Cortex of kidney (tissue), 1 donor: ENCODE measurements at places on chromosomes 16 and 17.

DNA sequence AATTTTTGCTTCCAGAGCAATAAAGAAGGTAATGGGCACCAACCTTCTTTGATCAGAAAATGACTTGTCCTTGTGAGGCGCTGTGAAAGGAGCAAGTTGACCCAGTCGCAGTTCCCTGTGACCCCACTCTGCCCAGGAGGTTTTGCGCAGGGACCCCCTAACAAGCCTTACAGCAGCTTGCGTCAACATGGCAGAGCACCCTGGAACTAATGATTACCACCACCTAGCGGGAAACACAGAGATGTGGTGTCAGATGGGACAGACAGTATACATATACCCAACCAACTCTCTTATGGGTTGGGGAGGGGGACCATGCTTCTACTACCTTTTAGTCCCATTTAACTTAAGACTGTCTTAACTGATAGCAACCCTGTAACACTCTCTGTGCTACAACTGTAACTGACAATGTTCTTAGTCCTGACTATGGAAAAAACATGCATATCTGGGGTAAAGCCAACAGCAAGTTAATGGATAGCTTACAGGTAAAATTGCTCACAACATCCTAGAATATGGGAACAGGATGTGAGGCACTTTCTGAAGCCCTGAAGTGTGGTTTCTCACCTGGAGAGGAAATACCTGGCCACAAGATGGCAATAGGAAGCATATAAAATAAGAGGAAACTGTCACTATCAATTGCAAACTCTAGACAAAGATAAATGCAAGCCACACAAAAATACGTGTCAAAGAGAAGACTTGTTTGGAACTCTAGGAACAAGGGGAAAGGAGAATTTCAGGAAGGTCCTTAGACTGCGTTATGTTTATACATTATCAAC, 3.0 kb downstream of the KARS1 start:
- no peak for DNase-seq

DNA sequence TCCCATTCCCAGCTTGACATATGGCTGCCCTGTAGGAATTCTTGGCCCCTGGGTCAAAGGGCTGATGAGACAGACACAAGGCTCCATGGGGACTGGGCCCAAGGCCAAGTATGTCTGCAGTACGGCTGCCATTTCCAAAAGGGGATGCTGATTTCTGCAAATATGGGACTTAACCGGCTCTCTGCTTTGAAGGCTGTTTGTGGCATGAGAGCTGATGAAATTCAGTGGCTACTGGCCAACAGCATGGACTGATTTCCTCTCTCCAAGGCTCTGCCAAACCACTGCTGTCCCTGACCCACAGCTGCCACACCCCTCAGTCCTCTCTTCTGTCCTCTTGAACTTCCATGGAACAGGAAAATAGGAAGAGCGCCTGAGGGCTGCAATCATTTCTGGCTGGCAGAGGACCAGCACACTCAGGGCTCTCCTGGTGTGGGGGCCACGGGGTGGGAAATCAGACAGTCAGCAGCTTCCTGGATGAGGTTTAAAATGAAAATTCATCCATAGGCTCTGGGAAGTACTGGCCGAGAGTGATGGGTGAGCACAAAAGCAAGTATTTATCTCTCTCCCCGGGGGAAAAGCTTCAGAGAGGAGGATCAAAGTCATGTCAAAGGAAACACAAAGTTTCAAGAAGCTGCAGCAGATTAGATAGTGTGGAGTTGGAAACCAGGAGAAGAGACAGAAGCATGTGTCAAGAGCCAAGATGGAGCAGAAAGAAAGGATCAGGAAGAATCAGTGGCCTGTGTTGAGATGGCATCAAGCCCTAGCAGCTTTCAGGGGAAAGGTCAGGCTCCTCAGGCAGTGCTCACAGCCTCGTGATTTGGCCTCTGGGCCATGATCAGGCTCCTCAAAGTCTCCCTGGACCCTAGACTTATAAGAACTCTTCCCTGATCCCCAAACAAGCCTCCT, 64.1 kb upstream of the SREBF1 start:
- no peak for DNase-seq

GRCh38 chr17:61385577-61386236, 13.9 kb upstream of the TBX2 start:
- DNase-seq, result no peak

DNA sequence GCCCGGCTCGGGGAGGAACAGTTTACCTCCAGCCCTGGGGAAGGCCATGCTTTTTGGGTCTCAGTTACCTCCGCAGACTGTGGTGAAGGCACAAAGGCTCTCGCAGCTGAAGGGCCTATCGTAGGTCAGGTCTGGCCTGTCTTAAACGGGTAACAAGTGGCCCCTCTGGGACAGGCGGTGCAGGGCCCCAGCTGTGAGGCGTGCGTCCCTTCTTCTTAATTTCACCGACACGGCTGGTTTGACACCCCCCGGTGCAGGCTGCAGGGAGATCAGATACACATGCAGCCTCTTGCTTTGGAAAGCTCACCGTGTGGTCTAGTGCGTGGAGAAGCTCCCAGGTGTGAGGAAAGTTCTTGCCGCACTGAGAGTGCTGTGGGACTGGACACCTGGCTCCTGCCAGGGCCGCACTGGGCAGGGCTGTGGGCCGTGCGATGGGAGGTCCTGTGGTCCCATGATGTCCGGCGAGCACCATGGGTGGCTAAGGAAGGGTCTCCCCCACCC, 162.4 kb downstream of the BANP start:
- no peak for DNase-seq

DNA sequence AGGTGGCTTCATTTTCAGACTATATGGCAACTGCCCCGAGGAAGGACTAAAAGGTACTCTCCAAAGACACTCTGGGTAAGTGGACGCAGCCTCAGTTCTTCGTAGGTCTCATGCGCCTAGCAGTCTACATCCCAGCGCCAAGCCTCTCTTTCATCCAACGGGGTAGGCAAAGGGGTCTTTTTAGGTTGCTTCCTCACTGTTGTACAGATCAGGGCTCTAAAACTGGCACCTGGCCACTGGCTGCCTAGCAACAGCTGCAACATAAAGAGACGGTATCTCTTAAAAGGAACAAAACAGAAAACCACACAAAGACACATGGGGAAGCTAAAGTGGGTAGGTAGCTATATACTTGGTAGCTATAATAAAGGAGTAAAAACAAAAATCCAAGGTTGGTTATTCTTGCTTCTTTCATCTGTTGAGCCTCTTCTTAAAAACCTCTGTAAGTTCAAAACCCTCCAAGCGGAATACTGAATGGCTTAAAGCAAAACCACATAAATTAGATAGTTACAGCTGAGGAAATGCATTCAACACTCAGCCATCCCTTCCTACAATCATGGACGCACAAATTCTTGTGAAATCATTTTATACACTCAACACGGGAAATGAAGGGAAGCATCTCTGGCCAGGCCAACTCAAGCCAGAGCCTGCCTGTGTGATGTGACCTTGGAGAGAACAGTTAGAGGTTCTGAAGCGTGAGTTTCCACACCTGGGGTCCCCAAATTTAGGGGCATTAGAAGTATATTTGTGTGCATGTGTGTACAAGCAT, 22.7 kb downstream of the CYTH1 start:
- DNase-seq, result no peak

- no peak for DNase-seq
These were observed 4.9 kb downstream of the ASGR2 start for GRCh38 chr17:7109461-7110322.

DNA sequence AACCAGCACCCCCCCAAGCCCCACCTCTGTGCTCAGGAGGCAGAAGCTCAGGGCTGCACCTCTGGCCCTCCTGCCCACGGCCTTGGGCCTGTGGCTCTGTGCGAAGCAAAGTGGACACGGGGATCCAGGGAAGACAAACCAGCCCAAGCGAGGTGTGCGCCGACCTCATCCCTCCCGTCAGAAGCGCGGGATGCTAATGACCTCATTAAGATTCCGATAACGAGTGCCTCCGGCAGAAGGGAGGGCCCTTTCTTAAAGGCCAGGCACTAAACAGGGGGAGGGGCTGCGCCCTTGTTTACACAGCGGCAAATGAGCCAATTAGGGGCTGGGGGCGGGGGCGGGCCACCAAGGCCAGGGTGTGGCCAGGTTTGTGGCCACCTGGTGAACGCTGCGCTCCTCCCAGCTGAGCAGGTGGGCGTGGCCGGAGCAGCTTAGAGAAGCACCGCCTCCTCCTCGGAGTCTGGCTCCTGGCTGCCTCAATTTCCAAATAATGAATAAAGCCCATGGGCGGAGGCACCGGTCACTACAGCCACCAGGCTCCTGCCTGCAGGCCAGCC, 3.2 kb downstream of the CBX4 start:
- DNase-seq, result no peak
